ENCODE measurements at places on chromosomes 4 and X.

GRCh38 chr4:126273746-126274145 lies 959.0 kb downstream of the FAT4 start:
- DNase-seq: no peak

GRCh38 chr4:68267433-68267944 lies 22.0 kb upstream of the TMPRSS11B start:
- no peak for DNase-seq

- no peak for DNase-seq
Measured at GRCh38 chrX:102546828-102547493, 30.4 kb upstream of the TMSB15A start.

DNA sequence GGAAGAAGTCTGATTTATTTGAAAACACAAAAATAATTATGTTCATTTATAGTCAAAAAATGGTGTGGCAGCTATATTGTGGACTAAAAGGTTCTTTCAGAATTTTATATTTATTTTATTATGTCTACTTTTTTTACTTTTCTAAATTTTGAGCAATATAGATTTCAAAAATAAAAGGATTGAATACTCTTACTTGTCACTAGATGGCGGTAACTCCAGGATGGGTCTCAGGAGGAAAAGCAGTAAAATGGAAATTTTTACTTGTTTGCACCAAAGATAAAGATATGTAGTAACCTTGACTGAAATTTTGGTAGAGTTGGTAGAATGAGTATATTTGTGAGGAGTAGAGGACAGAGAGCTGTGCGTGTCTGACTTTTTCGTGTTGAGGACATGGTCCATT lies 14.5 kb upstream of the DACH2 start:
- no peak for DNase-seq

- DNase-seq: no peak
Measured at GRCh38 chrX:44162964-44163475, 180.5 kb downstream of the EFHC2 start.

- DNase-seq: no peak
Measured at GRCh38 chr4:174099712-174100111, 183.8 kb downstream of the FBXO8 start.

DNA sequence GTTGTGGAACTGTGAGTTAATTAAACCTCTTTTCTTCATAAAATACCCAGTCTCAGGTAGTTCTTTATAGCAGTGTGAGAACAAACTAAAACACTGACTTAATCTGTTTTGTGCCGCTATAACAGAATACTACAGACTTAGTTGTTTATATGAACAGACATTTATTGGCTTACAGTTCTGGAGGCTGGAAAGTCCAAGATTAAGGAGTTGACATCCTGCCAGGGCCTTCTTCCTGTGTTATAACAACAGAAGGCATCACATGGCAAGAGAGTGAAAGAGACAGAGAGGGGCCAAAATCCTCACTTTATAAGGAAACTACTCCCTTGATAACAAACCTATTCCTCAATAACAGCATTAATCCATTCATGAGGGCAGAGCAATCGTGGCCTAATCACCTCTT lies 42.5 kb upstream of the KCNIP4 start:
- no peak for DNase-seq

- DNase-seq: no peak
Measured at GRCh38 chrX:40013266-40014195, 84.2 kb downstream of the BCOR start.
